ENCODE measurements at places on chromosomes 2 and 18.

GRCh38 chr2:144580521-144581161 lies 60.7 kb upstream of the ZEB2 start:
- no peak for DNase-seq

DNA sequence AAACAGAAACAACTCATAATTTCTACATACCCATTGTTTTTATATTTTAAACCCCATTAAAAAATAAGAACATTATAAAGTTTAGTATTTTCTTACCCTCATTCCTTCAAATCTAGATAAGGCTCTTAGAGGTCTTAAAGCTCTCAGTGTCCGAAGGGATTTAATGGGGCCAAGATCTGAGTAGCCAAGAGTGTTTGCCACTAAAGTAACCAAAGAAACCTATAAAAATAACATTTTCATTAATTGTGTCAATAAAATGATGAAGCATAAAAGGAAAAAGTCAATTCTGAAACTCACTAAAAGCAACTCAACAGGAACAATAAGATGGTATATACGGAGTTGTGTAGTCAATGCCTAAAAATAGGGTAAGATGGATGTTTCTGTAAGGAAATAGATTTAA lies 105.4 kb upstream of the SCN1A start:
- no peak for DNase-seq

GRCh38 chr18:54358495-54359040 lies 862 bp downstream of the C18orf54 start:
- DNase-seq, result no peak

DNA sequence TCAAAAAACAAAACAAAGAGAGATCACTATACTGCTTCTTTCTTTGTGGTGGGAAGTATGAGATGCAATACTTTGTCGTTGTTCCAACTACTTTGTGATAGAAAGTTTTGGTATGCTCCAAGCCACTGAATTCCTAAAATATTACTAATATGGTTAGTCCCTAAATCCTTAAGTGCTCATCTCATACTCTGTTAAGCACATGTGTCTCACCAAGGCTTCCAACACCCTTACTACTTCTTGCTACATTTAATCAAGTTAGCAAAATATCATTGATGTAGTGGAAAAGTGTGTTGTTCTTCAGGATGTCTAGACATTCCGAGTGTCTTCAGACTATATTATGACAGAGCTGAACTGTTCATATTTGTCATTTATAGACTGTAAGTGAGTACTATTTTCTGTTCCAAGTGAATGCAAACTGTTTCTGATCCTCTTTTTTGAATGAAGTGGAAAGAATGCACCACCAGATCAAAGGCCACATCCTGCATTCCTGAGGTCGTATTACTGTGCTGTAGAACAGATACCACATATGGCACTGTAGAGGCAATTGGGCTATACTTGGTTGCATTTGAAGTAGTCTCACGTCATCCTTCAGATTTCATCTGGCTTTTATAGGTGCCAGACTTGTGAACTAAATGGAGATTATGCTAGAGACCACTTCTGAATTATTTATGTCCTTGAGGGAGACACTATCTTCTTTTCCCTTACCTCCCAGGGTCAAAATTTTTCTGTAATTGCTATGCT lies 298.4 kb upstream of the ZNF521 start:
- no peak for DNase-seq

GRCh38 chr2:36781907-36782720 lies 85.6 kb downstream of the VIT start:
- no peak for DNase-seq

GRCh38 chr2:40173276-40173675 lies 278.6 kb downstream of the SLC8A1 start:
- DNase-seq, result no peak

- DNase-seq, result no peak
Observed at GRCh38 chr2:69717861-69718273, 24.1 kb upstream of the ANXA4 start.

DNA sequence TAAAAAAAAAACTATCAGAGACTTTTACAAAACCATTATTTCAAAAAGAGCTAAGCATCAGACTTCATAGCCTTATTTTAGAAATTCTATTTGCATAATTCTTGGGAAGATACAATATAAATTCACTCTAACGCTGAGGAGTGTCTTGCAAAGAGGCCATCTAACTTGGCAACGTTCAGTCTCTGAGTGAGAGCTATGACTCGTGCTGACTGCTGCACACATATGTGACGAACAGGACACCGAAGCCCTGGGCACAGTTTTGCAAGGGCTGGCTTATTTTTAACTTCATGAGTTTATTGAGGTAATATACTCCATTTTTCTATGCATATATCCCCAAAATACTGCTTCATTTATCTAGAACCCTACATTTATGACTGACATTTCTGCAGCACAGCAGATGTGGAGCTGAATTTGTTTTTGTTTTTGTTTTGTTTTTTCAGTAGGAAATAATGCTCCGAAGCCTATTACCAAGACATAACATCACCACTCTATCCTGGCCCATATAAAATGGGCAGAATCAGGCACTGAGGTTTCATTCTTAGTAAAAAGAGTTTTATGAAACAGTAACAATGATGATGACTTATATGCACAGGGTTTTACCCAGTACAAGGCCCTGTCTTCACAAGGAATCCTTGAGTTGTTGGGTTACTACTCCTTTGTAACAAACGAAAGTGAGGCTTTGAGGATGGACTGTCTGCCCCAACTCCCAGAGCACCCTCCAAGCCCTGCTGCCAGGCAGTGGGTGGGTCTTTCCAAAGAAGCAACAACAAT lies 68.3 kb downstream of the CRACDL start:
- no peak for DNase-seq

DNA sequence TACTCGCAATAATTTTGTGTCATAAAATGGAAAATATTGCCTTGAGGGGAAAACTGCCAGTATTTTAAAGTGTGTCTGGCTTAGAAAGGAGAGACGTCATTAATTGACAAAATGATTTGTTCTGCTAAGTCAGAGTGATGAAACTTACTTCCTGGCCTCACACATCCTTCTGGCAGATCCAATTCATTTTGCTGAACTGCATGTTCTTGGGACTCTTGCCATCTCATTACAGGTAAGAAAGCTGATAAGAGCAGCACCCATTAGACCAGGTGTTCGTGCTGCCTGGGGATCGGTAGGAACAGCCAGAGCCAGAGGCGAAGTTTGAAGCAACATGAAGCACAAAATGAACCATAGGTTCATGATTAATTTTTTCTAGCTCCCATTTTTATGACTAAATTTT lies 38.0 kb downstream of the KCNE4 start:
- DNase-seq, result no peak

- DNase-seq, result no peak
Observed at GRCh38 chr2:60880643-60881046, 729 bp upstream of the REL start.
